Renal pelvis (tissue), 12 donors: ENCODE measurements at places on chromosomes 5 and 9. TPM values are rescaled to one million over a fixed set of nuclear protein-coding genes. Genes with fewer than 3 reads are reported as not detected.

The PCDHGC5 gene
- polyA plus RNA-seq = 0.40 TPM

The KCNIP1 gene
- polyA plus RNA-seq = 12.1 TPM

The ANKRD18A gene
- 3.7 TPM for polyA plus RNA-seq

The PCSK1 gene
- 0.18 TPM for polyA plus RNA-seq

The ECM2 gene
- polyA plus RNA-seq = 10.5 TPM

The PCDHGA12 gene
- polyA plus RNA-seq = 2.9 TPM

The RFX3 gene
- polyA plus RNA-seq = 14.0 TPM

The CCDC192 gene
- 1.1 TPM for polyA plus RNA-seq

The SAXO1 gene
- polyA plus RNA-seq = 0.25 TPM

The SLC34A3 gene
- 10.3 TPM for polyA plus RNA-seq

The STK32A gene
- 19.1 TPM for polyA plus RNA-seq

The TRAF1 gene
- polyA plus RNA-seq = 6.4 TPM

The ACOT12 gene
- polyA plus RNA-seq = 0.99 TPM

The PHF24 gene
- polyA plus RNA-seq = 0.40 TPM

The LURAP1L gene
- polyA plus RNA-seq = 19.0 TPM

The HTR1A gene
- polyA plus RNA-seq = not detected

The TMOD1 gene
- 1.4 TPM for polyA plus RNA-seq

The PCDHB8 gene
- polyA plus RNA-seq = 2.1 TPM

The SEPTIN8 gene
- polyA plus RNA-seq = 79.1 TPM

The SUSD3 gene
- 10.4 TPM for polyA plus RNA-seq

The SLC6A3 gene
- 0.21 TPM for polyA plus RNA-seq

The GABRA6 gene
- not detected for polyA plus RNA-seq

The PITX1 gene
- not detected for polyA plus RNA-seq

The DMRT3 gene
- 2.6 TPM for polyA plus RNA-seq

The TLX3 gene
- not detected for polyA plus RNA-seq

The TRIM7 gene
- polyA plus RNA-seq = 0.23 TPM

The NR4A3 gene
- 0.32 TPM for polyA plus RNA-seq

The LIFR gene
- polyA plus RNA-seq = 67.3 TPM

The LRRC70 gene
- 5.1 TPM for polyA plus RNA-seq

The CCDC69 gene
- 5.1 TPM for polyA plus RNA-seq

The NEURL1B gene
- 12.7 TPM for polyA plus RNA-seq
